Dorsolateral prefrontal cortex (tissue), 122 donors: ENCODE measurements at places on chromosomes 1 and 21.

- DNase-seq: no peak
Observed at GRCh38 chr1:218751208-218751948, 406.2 kb downstream of the TGFB2 start.

- DNase-seq: no peak
Observed at GRCh38 chr1:186234976-186235686, 139.9 kb downstream of the TPR start.

DNA sequence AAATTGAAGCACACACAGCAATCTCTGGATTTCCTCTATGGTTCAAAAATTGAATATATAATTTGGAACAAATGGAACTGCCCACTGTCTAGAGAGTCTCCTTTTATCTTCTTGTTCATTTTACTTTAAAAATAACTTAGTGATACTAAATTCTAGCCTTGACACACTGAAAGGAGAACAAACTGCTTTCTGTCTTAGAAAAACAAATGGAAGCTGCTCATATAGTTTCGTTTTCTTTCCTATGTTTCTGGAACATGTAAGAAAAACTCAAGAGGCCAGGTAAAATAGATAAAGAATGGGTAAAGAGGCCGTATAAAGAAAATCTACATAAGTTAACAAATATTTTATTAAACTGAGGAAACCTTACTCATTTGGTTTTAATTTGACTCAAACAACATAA is 332.7 kb downstream of the NEGR1 start:
- DNase-seq: no peak

- DNase-seq: no peak
Observed at GRCh38 chr1:232186931-232187330, 443.0 kb downstream of the SIPA1L2 start.

DNA sequence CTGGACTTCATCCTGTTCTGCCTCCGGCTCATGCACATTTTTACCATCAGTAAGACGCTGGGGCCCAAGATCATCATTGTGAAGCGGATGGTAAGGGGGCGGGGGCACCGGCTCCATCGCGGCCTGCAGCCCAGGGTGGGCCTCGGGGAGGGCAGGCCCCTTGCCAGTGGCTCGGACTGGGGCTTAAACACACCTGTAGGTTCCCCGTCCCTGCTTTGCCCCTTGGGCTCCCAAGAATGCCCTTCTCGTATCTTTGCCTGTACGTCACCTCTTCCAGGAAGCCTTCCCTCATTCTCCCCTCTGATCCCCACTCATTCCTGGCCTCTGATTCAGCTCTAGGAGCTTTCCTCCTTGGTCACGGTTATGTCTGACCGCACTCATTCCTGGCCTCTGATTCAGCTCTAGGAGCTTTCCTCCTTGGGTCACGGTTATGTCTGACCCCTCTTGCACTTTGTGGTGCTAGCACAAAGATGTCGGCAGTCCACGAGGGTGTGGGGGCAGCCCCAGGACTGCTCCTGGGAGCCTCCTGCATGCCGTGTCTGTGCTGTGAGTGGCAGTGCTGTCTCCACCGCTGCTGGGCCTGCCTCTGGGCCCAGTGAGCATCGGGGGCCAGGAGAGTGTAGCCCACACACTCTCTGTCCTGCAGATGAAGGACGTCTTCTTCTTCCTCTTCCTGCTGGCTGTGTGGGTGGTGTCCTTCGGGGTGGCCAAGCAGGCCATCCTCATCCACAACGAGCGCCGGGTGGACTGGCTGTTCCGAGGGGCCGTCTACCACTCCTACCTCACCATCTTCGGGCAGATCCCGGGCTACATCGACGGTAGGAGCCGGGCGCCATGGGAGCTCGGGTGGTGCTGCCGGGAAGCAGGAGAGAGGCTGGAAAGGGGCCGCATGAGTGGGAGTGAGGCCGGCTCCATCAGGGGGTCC is 49.1 kb upstream of the LRRC3 start:
- DNase-seq: no peak

- DNase-seq: no peak
Observed at GRCh38 chr1:93219443-93219842, 38.9 kb downstream of the CCDC18 start.

- no peak for DNase-seq
Observed at GRCh38 chr1:200445213-200445612, 35.4 kb upstream of the ZNF281 start.

- DNase-seq: no peak
Observed at GRCh38 chr1:197519741-197520334, 251.8 kb downstream of the CRB1 start.

DNA sequence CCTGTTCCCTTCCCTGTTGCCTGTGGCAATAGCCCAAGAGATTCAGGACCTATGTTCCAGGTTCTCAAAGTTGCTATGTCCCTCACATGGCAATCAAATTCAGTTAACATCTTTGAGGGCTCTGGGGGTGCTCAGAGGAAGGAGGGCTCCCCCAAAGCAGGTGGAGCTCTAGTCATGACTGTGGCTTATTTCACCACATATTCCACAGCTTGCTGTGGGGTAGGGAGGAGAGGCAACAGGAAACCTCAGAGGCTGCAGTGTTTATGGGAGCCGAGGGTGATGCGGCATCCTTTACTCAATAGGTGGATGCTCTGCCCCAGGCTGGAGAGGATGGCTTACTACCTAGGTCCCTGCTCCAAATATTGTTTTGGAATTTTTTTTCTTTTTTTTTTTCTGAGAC is 1.2 kb upstream of the MKNK1 start:
- DNase-seq: no peak

- no peak for DNase-seq
Observed at GRCh38 chr1:151763990-151764389, 694 bp upstream of the MRPL9 start.

- DNase-seq: no peak
Observed at GRCh38 chr21:36507397-36508018, 27.6 kb upstream of the CLDN14 start.

DNA sequence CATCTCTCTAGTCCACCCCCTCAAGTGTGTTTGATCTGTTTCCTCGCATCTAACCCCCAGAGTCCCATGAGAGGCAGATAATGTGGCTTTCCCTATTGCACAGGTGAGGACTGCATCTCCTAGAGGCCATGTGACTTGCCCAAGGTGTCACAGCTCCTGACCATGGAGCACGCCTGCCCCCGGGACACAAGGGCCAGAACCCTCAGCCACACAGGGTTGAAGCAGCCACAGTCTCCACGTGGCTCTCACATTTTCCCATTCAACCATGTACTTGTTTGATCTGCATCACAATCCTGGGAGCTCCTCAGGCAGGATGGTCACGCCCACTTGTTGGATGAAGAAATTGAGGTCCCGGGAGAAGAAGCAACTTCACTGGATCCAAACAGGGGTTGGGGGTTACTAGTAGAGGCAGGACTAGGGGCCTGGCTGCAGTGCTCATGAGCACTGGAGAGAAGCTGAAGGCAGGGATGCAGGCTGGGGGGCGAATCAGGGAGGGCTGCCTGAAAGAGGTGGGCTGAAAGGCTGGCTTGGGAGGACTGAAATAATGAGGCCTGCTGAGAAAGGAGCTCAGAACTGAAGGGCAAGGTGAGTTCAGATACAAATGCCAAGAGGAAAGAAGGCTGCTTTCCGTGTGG is 207.9 kb downstream of the PTPRU start:
- no peak for DNase-seq

DNA sequence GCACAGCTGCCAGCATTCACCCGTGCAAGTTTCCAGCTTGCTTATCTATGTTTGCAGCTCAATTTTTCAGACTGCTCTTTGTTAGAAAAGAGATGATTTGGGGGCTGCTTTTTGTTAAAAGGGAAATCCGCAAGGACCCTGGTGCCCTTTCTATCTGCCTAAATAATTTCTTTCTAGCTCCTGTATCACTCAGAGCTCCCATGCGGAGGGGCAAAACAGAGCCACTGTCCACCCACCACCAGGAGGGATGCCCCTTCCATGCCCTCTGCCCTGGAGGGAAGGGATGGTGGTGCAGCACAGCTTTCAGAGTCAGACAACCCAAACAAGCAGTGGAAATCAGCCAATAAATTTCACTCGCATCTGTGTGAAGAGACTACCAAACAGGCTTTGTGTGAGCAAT is 13.9 kb upstream of the SLC5A9 start:
- DNase-seq: no peak

- DNase-seq: no peak
Observed at GRCh38 chr1:162861101-162861500, at the start of gene CCDC190. Gene CCDC190 (minus strand): TSS chr1:162861175. CDS start chr1:162859646, 1,529 bp downstream.

DNA sequence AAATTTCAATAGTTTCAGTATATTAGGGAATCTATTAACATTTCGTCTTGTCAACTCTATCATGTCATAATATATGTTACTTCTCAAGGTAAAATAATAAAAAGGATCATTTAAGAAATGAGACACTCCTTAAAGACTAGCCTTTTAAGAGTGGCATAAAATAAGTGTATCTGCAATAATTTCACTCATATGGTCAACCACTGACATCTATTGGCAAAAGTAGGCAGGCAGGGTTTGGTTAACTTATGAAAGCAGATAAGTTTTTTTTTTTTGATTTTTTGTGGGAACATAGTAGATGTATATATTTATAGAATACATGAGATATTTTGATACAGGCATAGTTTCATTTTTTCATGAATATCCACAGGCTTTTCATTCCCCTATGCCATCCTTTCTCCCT is 5.5 kb upstream of the RGS21 start:
- DNase-seq: no peak

DNA sequence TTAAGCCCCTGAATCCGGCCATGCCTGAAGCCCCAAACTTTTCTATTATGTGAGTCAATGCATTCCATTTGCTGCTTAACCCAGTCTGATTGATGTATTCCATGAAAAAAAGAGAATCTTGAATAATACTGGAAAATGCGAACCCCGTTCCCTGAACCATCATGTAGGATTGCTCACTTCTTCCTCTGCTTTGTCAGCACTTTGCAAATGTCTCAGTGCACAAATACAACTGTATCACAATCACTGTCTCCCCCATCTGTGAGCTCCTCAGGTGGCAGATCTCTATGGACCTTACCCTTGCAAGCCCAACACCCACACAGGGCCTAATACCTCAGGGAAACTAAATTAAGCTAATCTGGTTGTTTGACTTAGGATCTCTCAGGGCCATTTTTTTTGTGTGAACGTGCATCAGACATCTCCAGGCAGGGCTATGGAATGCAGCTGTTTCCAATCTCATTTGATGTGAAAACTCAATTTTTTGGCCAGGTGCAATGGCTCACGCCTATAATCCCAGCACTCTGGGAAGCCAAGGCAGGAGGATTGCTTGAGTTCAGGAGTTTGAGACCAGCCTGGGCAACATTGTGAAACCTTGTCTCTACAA is 2.1 kb upstream of the RCAN3 start:
- no peak for DNase-seq

DNA sequence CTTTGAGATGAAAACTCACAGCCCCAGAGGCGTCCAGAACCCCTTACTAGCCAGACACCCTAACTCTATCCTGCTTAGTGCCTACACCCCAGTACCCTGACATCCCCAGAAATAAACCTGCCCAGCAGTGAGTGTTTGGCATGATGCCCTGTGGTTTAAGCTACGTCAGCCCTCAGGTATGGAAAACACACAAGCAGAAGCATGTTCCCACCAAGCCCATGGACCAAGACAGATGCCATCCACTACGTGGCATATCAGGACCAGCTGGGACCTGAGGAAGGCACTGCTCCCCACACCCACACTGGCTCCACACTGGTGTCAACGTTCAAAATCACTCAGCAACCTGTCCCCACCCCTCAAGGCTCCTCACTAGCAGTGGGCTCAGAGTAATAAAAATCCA is 116.4 kb downstream of the SYT2 start:
- no peak for DNase-seq

GRCh38 chr1:31289021-31289420 is 7.6 kb downstream of the SNRNP40 start:
- DNase-seq: no peak
